ENCODE measurements at places on chromosomes 7 and 10. TPM values are rescaled to one million over a fixed set of nuclear protein-coding genes. Genes with fewer than 3 reads are reported as not detected.

GRCh38 chr7:31044529-31044928, 7.6 kb upstream of the ADCYAP1R1 start:
- DNase-seq, result no peak

- DNase-seq, result no peak
Observed at GRCh38 chr7:51789489-51789888, 472.9 kb upstream of the COBL start.

DNA sequence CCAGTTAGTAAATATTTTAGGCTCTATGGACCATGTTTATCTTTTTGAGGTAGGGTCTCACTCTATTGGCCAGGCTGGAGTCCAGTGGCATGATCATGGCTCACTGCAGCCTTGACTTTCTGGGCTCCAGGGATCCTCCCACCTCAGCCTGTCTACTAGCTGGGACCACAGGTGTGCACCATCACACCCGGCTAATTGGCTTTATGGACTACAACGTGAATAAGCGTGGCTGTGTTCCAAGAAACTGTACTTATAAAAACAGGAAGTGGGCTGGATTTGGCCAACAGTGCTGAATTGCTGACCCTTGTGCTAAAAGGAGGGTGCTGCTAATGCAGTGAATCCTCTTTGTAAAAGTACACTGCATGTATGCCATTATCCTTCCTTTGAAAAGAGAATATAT, 111.7 kb upstream of the CDK13 start:
- DNase-seq, result peak; percentile 18

DNA sequence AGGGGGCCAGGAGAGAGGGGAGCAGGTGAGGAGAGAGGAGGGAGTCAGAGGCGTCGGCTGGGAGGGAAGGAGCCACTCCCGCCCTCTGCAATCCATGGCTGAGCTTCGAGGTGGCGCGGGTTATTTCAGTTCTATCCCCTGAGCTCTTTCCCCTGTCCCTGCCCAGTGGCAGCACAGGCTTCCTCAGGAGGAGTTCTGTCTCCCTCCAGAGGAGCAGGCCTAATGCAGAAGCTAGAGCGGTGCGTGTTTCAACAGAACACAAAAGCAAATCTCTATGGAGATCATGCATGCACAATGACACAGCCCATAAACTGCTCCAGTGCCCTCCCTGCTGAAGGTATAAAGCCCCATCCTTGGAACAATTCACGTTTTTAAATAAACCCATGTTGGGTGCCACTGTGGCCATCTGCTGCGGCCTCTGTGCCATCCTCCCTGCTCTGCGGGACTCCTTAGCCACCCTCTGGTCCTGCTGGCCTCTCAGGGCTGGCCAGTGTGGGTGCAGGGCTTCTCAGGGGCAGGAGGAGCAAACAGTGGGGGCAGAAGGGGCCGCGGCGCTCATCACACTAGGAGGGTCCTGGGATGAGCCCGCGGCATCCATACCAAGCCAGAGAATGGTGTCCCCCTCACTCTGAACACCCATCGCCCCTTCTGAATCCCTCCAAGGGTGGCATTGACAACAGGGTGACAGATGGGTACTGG, 192.6 kb upstream of the LYZL2 start:
- DNase-seq, result no peak

- DNase-seq, result no peak
Observed at GRCh38 chr7:34137176-34137575, 231.8 kb downstream of the BMPER start.

GRCh38 chr10:131567279-131568162, 256.0 kb upstream of the TCERG1L start:
- no peak for DNase-seq

DNA sequence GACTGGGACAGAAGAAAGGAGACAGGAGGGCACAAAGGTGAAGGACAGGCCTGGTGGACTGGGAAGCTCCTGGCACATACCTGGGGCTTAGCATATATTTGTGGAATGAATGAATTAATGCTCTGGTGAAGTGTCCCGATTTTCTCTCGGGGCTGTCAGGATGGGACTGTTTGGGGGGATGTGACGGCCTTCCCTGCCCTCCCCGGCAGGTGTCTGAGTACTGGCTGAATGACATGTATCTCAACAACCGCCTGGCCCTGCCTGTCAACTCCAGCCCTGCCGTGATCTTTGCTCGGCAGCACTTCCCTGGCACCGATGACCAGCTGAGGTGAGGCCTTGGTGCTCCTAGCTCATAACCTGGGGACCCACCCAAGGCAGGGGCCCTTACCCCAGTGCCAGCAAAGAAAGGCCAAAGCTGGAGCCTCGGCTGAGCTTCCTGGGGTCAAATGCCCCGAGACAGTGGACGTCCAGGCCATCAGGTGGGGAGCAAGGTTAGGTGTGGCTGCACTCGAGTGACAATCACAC, 6.5 kb downstream of the CHAT start:
- DNase-seq, result no peak

- DNase-seq, result no peak
Observed at GRCh38 chr10:119546009-119546408, 3.5 kb upstream of the RGS10 start.

PHTF2 gene
- total RNA-seq, result 7.7 TPM

DOCK4 gene
- total RNA-seq, result 10.0 TPM

OGDH gene
- 62.0 TPM for total RNA-seq

TRPV5 gene
- total RNA-seq, result not detected

PLPP4 gene
- 3.9 TPM for total RNA-seq
